Umbilical cord (tissue), 2 donors: ENCODE measurements at places on chromosomes 11 and 22. TPM values are rescaled to one million over a fixed set of nuclear protein-coding genes. Genes with fewer than 3 reads are reported as not detected.

DNA sequence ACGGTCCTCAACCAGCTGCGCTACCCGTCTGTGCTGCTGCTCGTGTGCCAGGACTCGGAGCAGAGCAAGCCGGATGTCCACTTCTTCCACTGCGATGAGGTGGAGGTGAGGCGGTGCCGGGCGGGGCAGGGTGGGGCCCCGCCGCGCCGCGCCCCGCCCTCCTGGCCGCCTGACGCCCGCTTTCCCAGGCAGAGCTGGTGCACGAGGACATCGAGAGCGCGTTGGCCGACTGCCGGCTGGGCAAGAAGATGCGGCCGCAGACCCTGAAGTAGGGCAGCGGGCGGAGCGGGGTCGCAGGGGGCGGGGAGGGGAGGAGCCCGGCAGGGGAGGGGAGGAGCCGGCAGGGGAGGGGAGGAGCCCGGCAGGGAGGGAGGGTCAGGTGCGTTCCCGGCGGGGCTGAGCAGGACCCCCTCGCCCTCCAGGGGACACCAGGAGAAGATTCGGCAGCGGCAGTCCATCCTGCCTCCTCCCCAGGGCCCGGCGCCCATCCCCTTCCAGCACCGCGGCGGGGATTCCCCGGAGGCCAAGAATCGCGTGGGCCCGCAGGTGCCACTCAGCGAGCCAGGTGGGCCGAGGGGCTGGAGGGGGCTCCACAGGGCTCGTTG is 14.7 kb downstream of the EPS8L2 start:
- no peak for DNase-seq

Gene LINC01488
- 0.96 TPM for total RNA-seq

Gene CD3E
- not detected for total RNA-seq

Gene APOBEC3A
- total RNA-seq = 16.6 TPM

DNA sequence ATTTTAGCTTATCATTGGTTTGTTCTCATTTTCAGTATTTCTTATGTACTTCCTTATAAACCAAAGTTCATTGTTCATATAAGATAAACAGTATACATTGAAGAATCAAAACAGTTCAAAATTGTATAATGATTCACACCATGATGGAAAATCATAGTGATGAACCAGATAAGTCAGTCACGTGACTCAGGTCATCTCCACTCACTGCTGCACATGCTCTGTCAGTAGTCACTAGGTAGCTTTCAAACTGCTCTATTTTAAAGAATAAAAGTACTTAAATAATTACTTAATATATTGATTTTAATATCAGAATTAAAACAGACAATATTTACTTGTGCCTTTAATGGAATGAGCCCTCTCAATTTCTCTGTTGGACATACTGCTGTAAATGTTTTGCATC is 37.5 kb downstream of the PDHX start:
- no peak for DNase-seq

DNA sequence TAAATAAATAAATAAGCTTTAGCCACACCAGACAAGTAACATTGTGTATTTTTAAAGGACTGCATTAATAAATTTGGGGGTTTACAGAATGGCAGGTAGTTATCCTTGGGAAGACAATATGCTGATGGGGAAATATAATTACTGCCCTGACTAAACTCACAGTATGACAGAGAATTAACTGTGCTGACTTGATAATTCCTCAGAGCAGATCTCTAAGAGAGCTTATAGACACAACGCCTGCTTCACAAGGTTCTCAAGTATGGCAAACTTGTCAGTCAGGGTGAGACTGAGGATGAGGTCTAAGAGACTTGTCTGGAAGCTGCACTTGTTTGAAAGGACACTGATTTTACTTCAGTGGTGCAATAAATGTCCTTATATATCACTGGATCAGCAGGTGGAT is 3.3 kb downstream of the OR51B4 start:
- no peak for DNase-seq

GRCh38 chr22:38710351-38710750 is 4.6 kb downstream of the GTPBP1 start:
- no peak for DNase-seq

GRCh38 chr22:29397791-29398190 is 9.4 kb upstream of the AP1B1 start:
- no peak for DNase-seq

GRCh38 chr22:36425977-36426523 is 38.3 kb upstream of the MYH9 start:
- DNase-seq = no peak

- DNase-seq = no peak
Measured at GRCh38 chr11:57330029-57330428, 5.3 kb upstream of the TNKS1BP1 start.
